ENCODE measurements at places on chromosomes 4 and X. TPM values are rescaled to one million over a fixed set of nuclear protein-coding genes. Genes with fewer than 3 reads are reported as not detected.

Gene PHF8
- 13.5 TPM for total RNA-seq

- DNase-seq: peak; percentile 2
Measured at GRCh38 chrX:37796805-37797204, 16.9 kb downstream of the CYBB start.

Gene SMR3B
- total RNA-seq: not detected

Gene PF4V1
- total RNA-seq: 13.5 TPM

Gene LRP2BP
- total RNA-seq: not detected

DNA sequence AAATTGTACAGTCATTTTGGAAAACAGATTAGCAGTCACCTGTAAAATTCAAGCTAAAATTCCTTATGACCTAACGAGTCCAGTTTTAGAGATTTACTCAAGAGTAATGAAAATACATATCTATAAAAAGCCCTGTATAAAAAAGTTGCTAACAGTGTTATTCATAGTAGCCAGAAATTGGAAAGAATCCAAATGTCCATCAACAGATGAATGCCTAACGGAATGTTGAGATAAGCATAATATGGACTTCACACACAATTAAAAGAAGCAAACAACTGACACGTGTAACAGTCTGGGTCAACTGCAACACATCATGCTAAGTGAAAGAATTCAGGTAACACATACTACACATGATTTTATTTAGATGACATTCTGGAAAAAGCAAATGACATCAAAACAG is 584.8 kb upstream of the AGA start:
- no peak for DNase-seq

DNA sequence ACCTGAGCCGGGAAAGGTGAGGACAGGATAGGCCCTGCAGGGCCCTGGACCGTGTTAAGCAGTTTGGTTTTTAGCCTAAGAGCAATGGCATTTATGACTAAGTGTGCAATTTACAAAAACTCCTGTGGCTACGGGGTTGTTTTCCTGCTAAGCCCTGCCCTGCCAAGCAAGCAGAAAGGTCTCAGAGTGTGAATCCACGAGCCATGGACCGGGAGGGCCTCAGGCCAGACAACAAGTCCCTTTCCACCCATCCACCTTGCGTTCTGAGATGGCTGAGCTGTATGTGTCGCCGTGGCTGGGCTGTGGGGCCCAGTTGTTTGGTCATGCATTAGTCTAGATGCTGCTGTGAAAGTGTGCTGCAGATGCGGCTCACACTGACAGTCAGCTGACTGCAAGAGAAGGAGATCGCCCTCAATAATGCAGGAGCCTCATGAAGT is 33.9 kb upstream of the AFAP1 start:
- peak; percentile 89 for DNase-seq

Gene RTL3
- not detected for total RNA-seq

- peak; percentile 21 for DNase-seq
Measured at GRCh38 chr4:146142768-146143167, 32.8 kb upstream of the LSM6 start.

Gene IQCM
- total RNA-seq: not detected

Gene ETDA
- not detected for total RNA-seq

GRCh38 chr4:36386691-36387090 is 105.3 kb downstream of the DTHD1 start:
- DNase-seq: no peak

DNA sequence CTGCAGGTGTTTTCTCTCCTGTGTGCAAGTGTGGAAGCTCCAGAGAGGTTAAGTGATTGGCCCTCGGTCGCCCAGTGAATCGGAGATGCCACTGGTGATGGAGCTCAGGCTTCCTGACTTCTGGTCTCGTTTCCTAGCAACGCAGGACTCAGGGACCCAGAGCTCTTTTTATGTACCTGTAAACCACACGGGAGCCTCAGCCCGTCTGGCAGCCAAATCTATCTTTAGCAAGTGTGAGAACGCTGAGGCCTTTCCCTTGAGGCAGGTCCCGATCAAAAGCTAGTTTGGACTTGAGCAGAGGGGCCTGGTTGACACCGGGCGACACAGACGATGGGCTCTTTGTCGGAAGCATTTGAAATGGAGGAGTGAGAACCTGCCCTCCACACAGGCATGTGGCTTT is 116.8 kb downstream of the SORCS2 start:
- no peak for DNase-seq

GRCh38 chr4:110778521-110778920 is 155.6 kb upstream of the PITX2 start:
- no peak for DNase-seq

GRCh38 chrX:132474544-132475248 is 14.1 kb downstream of the MBNL3 start:
- no peak for DNase-seq

- DNase-seq: no peak
Measured at GRCh38 chrX:121151293-121151692, 103.9 kb downstream of the GLUD2 start.

GRCh38 chrX:151806967-151807540 is 72.5 kb downstream of the CNGA2 start:
- DNase-seq: no peak

Gene RNF4
- 74.7 TPM for total RNA-seq

- peak; percentile 50 for DNase-seq
Measured at GRCh38 chr4:104393655-104394324, 100.9 kb downstream of the CXXC4 start.

DNA sequence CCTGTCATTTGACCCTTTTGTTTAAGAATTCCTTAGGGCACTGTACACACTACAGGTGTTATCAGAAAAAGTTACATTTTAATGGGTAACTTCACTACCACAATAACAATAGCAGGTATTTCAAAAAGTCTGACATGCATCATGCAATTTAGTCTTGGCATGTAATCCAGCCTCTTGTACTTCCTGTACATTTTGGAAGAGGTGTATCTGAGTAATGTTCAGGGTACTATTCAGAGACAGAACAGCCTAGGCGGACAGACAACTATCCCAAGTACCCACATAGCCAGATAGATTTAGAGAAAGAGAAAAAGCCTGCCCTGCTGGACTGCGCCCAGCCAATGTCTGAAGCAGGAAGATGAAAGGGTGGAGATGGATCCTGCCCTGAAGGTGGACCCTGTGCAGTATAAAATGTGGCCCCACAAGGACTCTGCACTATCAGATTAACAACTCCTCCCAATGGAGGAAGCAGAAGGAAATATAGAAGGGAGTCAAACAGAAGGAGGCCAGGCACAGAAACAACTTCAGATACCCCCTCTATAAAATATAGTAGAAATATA is 8.5 kb downstream of the UGT2B7 start:
- no peak for DNase-seq

DNA sequence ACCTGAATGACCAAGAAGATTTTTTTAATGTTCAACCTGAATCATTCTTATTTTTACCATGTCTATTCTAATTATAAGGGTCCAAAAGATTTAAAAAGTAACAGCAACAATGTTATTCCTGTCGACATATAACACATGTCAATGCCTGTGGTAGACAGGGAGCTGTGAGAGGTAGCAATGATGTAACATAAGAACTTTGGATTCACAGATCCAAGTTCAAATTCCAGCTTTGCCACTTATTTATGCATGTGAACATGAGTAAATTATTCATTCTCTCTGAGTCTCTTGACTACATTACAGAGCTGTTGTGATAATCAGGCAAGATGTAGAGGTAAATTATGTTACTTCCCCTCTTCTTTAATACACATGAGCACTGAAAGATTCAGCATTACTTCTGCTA is 54.5 kb downstream of the KLHL8 start:
- DNase-seq: peak; percentile 30

Gene WDR44
- total RNA-seq: 15.6 TPM

- no peak for DNase-seq
Measured at GRCh38 chr4:61590881-61591280, 390.8 kb downstream of the ADGRL3 start.

DNA sequence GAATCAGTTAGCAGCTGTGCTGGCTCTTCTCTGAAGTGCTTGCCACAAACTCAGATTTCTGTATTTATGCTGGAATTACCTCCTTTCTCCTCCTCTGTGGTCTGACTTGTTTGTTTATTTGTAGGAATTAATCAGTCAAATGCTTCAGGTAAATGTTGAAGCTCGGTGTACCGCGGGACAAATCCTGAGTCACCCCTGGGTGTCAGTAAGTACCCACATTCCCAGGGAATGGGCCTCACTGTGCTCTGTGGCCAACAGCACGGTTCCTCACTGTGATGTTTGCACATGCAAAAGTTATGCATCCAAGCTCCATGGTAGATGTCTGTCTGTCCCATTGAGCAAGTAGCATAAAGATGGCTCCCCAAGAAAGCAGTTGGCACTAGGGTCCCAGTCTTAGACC is 169.9 kb downstream of the DCLK2 start:
- DNase-seq: peak; percentile 71

DNA sequence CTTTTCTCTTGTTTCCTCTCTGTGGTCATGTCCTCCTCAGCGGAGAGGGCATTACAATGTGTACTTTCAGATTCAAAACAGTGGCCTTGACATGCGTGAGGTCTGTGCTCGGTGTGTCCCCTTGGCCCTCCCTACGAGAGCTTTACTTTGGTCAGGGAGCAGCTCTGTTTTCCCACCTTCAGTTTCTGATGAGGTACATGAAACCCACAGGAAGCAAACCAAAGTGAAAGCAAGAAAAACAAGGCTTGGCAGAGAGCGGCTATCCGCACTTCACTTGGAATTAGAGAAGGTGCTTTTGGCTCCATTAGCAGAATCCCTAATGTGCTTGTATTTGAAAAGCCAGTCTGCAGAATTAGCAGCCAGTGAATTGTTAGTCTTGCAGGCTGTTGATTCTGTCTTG is 19.5 kb upstream of the BOD1L1 start:
- no peak for DNase-seq

Gene IL3RA
- not detected for total RNA-seq

DNA sequence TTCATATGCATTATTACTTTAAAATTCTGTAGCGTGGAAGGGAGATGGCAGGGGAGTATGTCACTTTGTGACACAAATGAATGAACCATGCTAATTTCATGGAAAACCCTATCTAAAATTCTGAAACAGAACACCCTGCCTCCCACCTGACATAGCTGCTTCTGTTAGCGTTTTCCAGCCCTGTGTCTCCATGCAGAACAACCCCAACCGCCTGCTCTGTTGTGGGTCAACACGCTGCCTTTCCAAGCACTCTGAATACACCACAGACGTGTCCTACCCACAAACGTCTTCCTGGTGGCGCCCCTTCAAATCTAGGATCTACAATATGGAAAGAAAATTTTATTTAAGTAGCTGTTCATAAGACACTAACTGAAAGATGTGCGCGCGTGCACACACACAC is 238.6 kb downstream of the TRIML1 start:
- DNase-seq: no peak

Gene PNMA3
- total RNA-seq: 0.35 TPM

DNA sequence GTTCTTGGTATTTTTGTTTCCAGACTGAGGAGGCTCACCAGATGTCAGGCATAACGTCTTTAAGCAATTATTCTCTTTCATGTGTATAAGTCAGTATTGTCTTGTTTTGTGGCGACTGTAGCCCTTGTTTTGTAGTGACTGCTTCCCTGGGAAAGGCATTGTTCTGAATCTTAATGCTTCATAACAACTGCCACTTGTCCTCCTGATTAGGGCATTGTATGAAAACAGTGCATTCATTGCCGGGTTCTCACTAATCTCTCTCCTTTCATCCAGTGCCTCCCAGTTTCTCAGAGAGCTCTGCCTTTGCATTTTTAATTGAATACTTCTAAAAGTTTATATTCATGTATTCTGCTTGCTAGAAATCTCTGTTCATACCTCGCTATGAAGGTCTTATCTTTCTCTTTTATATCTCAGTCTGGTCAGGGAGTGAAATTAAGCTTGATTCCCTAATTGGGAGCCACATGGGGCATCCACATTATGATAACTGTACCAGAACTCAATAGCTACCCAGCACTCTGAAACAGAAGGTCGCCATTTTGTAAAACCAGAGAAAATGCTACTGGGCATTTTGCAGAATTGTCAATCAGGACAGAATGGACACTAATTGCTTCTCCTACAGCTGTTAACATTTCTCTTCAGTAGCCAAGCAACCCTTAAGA is 149.8 kb downstream of the GBA3 start:
- no peak for DNase-seq

DNA sequence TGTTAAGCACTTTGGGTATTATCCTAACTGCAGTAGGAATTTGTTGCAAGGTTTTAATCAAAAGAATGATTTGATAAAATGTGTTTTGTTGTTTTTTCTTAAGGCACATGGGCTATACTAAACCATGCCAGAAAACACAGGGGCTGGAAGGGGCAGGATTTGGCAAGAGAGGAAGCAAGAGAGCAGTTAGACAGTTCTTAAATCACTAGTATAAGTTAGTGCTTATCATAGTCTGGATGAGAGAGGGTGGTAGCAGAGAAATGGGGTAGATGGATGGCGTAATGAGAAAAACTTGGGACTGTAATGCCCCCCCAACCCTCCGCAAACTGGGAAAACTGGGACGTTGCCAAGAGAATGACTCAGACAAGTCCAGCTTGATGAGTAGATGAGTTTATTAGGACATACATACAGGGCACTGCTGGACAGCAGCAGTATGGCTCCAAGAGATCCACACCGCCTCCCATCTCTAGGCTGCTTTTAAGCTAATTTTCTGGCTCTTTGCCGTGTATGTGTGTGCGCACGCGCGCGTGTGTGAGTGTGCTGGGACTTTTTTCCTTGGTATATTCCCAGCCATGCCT is 151.5 kb downstream of the PDLIM5 start:
- peak; percentile 25 for DNase-seq

Gene HADH
- 41.7 TPM for total RNA-seq

DNA sequence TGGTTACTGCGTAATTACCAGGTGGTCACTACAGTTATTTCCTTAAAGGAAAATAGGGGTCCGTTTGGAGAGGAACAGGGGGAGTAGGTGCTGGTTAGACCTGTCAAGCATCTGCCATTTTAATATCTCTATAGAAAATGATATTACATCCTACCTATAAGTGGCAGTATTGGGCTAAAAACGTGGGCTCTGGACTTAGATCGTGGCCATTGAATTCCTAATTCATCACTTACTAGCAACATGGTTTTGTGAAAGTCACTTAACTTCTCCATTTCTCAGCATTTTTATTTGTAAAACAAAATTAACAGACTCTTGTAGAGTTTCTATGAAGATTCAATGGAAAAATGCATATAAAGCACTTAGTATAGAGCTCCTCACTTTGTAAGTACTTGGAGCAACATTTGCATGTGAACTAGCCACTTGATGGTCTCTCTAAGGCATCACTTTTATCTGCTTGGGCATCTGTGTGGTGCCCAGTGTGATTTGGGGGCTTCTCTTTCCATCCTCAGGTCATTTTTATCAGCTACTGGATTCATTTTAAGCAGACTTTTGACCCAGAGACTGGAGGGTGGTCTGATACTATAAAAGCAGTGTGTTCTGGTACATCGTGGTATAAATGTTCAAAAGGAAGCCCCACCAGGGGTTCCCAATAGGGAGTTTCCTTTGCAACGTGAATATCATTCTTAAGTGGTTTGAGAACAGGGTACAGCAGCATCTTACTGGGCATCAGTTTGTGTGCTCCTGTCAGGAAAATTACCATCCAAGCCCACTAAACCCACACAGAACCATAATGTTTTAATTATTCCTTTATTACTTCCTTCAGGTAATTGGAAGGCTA is 42.7 kb upstream of the RASSF6 start:
- DNase-seq: peak; percentile 79

DNA sequence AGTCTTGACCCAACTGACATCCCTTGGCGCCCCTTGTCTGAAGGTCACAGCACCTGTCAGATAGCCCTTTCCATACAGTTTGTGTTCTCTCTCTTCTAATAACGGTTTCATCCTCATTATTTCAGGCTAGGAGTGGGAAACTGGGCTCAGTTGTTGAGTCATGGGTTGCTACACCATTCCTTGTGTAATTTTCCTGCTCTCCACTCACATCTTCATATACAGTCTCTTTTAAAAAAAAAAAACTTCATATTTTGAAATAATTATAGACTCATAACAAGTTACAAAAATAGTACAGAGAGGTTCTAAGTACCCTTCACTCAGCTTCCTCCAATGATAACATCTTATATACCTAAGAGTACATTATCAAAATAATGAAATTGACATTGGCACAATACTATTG is 60.2 kb upstream of the GRPR start:
- DNase-seq: no peak
